ENCODE measurements at places on chromosomes 13 and 19.

GRCh38 chr13:97979051-97979450 is 25.6 kb downstream of the IPO5 start:
- DNase-seq = no peak

DNA sequence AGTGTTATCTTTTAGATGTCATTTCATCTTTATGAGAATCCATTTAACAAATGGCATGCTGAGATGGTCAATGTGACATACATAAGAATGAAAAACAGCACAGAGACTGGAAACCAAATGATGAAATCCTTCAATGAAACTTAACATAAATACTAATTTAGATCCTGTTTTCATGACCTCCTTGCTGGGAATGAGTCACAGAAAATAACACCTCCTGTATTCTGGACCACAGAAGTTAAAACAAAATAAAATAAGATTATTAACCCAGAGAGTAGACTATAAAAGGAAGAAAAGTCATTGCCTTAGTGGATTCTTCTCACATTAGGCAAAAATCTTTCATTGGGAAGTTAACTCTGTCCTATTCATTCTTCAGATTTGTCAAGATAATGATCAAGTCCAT is 1.6 kb downstream of the DIAPH3 start:
- no peak for DNase-seq

DNA sequence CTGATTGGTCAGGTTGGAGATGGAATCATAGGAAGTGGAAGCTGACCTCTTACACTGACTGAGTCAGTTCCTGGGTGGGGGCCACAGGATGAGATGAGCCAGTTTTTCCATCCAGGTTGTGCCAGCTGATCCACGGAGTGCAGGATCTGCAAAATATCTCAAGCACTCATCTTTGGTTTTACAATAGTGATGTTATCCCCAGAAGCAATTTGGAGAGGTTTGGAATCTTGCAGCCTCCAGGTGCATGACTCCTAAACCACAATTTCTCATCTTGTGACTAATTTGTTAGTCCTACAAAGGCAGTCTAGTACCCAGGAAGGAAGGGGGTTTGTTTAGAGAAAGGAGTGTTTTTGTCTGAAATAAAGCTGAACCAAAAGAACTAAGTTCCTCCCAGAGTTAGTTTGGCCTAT is 212.8 kb downstream of the SLITRK6 start:
- DNase-seq = no peak

- no peak for DNase-seq
Measured at GRCh38 chr13:100892981-100893380, 218.4 kb upstream of the TMTC4 start.

DNA sequence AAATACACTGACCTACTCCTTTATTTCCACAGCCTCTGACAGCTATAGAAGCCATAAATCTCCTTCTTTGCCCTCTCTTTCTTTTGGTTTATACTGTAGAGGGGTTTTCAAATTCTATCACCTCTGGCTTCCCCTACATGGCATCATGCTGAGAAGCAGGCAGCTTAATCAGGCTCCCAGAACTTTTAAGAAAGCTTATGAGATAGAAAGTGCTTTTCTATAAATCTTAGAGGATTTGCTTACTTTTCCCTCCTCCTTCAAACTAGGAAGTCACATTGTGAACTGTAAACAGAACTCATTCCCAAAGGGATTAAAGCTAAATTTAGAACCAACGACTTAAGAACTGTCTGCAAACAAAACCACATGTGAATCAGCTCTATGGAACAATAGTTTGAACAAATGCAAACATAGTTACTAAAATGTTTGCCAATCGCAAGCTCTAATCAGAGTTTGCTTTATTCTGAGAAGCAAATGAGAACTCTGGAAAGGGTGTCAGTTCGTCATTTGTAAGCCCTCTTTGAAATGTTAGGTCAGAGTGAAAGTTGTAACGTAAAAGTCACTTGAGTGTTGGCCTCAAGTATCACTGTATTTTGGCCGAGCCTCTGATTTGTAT is 344.1 kb downstream of the RFC3 start:
- DNase-seq = no peak

DNA sequence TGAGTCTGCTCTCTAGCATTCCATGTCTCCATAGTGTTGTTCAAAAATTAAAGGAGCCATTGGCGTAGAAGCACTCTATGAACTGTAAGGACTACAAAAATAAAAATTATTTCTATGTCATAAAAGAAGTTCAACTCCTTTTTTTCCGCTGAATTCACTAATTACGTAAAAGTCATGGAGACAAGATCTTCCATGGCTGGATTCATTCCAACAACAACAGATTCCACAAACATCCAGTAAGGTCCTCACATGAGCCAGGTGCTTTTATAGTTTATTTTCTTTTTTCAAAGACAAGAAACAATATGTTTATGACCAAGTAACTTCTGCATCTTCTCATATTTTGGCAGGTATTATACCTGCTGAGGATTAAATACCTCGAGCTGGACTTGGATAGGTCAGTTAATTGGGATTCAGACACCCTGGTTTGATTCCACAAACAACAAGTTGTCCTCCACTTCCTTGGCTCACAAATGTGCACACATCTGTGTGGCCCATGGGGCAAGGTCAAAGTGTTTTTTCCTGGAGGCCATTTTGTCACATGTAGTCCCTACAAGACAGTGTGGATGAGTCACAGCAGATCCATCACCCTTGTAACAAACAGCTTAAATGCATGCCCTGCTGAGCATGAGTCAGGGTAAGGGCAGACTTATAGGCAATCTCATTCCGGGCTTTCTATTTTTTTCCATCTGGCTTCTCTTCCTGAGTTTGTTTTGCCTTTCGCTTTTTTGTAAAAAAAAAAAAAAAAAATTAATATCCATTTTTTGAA is 475.6 kb downstream of the COG6 start:
- no peak for DNase-seq

DNA sequence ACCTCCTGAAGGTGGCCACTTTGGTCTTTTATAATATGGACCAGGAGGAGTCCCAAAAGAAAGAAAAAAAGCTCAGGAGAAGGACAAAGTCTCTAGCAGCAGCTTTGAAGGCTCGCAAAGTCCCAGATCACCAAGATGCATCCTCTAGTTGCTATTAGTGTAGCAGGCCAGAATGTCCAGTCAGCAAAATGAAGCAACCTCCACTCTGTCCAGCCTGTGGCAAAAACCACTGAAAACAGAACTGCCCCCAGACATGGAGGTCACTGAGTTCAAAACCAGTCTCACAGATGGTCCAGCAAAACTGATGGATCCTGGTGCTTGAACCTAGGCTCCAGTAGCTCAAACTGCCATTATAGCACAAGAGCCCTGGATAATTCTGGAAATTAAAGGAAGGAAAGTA is 10.4 kb downstream of the LILRB4 start:
- no peak for DNase-seq

DNA sequence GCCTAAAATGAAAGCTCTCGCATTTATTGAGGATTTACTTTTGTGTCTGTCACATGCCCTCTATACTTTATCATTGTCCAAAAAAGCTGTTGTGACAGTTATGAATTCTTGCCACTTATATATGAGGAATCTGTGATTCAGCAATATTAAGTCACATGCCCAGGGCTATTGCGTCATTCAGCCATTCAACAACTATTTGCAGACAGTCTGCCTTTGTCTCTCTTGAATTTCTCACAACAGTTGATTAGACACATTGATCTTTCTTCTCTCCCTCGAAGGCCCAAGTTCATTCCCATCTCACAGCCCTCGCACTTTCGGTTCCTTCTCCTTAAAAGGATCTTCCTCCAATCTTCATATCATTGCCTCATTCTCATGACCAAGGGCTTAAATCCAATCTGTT is 342.6 kb downstream of the MZT1 start:
- DNase-seq = no peak

GRCh38 chr13:32203736-32204135 is 111.4 kb downstream of the ZAR1L start:
- DNase-seq = no peak

DNA sequence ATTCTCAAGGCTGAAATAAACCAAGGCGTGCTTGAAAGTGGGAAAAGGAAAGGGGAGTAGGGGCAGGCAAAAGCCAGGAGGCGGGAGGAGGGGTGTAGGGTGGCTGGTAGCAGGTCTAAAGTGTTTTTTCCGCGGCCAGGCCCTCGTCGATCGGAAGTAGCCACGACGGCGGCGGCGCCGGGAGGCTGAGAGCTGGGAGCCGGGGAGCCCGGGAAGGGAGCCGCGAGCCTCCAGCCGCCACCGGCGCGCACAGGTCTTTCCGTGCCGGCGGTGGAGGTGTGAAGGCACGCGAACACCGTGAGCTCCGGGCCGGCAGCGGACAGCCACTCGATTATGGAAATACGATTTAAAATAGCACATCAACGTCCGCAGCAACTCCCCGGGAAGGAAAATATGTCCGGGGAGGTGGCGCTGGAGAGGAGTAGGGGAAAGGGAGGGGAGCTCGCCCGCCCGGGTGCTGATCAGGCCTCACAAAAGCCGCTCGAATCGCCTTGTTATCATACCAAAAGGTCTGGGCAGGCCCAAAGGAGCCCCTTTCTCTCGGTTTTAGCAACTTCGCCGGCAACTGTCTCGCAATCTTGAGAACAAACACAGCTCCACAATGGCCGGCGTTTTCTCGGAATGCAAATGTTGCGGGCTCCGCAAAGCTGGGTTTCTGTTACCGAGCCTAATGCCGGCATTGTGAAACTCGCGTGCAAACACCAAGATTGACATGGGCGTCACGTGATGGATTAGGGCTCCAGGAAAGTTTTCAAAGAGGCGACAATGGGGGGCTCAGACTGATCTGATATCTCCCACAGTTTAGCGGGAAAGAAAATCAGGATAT is 2.9 kb upstream of the PCDH8 start:
- DNase-seq = no peak
